ENCODE measurements at places on chromosomes 3 and 15.

DNA sequence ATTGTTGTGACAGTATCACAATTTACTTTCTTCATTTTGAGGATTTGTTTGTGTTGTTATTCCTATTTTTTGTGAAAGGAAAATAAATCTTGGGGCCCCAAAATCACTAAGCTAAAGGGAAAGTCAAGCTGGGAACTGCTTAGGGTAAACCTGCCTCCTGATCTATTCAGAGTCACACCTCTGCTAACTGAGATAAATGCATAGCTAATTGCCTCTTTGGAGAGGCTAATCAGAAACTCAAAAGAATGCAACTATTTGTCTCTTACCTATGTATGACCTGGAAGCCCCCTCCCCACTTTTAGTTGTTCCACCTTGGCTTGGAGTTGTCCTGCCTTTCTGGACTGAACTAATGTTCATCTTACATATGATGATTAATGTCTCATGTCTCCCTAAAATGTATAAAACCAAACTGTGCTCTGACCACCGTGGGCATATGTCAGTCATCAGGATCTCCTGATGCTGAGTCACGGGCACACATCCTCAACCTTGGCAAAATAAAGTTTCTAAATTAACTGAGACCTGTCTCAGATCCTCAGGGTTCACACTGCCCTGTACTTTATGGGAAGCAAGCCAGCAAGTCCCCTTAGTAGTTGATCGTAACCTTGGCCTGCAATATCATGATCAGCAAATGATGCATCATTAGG is 523.2 kb upstream of the GOLIM4 start:
- DNase-seq = no peak

GRCh38 chr15:51678096-51678495 is 3.2 kb upstream of the SCG3 start:
- DNase-seq = peak; percentile 83

- peak; percentile 51 for DNase-seq
Observed at GRCh38 chr3:24521420-24522145, 26.9 kb upstream of the THRB start.

GRCh38 chr3:14640157-14640562 is 11.4 kb upstream of the CCDC174 start:
- DNase-seq = no peak

DNA sequence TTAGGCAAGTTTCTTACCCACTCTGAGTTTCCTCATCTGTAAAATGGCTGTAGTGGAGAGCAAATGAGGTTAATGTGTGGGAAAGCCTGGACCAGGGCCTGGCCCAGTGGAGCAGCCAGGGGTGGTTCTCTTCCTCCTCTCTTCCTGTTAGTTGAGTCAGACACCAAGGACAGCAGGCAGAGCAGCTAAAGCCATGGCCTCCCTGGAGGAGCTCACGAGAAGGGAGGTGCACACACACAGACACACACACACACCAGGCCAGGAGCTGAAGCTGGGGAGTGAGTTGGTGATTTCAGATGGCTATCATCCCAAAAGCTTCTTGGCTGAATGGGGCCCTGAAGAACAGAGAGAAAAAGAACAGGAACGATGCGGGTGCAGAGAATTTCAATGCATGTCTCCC is 33.2 kb upstream of the TSPAN3 start:
- no peak for DNase-seq

DNA sequence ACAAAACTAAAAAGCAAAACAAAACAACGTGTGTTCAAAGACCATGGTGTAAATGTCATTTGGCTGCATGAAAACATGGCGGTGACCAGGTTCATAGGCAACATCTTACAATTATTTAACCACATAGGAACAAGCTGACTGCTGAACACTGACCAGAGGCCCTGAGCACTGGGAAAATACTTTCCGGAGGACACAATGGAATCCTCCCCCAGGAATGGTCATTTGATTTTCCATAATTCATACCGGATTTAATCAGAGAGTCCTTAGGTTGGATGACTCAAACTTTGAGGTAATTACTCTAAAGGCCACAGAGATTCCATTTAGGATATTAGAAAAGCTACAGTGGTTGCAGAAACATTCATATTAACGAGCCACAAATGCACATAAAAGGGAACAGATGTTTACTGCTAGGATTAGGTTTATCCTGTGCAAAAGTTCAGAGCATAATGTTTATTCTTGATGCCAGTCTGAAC is 254.7 kb downstream of the NR1D2 start:
- DNase-seq = peak; percentile 83

DNA sequence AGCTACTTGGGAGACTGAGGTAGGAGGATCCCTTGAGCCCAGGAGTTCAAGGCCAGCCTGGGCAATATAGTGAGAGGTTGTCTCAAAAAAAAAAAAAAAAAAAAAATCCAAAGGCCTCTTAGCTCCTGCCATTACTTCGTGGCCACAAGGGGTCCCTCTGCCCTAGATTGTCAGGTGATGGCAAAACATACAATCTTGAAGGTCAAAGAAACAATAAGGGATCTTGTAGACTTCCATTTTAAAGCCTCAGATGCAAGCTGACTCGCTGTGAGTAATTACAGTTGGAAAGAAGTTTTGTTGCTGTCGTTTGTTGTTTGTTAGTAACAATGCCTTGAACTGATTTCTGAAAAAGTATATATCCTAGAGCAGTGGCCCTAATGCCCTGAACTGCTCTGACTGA is 55.9 kb upstream of the PLCL2 start:
- DNase-seq = peak; percentile 81

GRCh38 chr3:54123776-54124196 is 1.4 kb downstream of the CACNA2D3 start:
- no peak for DNase-seq

- DNase-seq = peak; percentile 43
Observed at GRCh38 chr15:101276501-101277037, 716 bp downstream of the SELENOS start.

DNA sequence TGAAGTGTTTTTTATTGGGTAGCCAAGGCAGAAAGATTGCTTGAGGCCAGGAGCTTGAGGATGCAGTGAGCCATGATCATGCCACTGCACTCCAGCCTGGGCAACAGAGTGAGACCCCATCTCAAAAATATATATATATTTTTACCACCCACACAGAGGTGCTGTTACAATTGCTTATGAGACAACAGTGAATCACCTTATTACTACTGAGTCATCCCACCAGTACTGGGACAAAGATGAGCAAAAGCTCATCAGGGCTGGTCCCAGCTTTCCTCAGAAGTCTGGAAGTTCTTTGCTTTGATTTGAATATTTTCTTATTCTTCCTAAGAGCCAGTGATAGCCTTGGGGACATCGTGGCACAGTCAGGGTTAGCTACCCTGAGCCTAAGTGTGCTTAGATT is 207.7 kb downstream of the SOX2 start:
- DNase-seq = no peak

- DNase-seq = no peak
Observed at GRCh38 chr15:72169921-72170611, 27.5 kb downstream of the GRAMD2A start.

- DNase-seq = no peak
Observed at GRCh38 chr3:46354478-46354877, 567 bp downstream of the CCR2 start.

DNA sequence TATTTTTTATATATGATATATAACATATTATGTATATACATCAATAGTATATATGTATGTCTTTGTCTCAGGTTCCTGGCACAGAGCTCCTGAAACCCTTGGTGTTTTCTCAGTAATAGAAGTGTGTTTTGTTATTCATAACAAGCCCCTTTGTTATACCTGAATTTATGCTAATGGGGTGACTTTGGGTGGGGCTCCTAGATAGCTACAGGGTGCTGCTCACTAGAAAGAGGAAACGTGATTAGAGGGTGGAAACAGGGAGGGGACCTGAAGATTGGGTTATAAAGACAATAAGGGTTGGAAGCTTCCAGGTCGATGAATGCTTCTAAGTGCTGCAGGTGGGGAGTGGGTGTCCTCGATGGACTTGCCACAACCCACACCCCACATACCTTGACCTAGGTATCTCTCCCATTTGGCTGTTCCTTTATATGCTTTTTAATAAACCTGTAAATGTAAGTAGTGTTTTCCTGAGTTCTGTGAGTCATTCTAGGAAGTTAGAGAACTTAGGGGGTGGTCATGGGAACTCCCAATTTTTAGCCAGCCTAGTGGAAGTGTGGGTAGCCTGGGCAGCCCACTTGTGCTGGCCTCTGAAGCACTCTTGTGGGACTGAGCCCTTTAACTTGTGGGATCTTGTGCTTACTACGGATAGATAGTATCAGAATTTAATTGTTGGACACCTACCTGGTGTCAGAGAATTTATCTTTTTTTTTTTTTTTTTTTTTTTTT is 36.9 kb upstream of the C15orf39 start:
- no peak for DNase-seq

GRCh38 chr3:57961828-57962447 is 46.3 kb upstream of the FLNB start:
- peak; percentile 67 for DNase-seq

DNA sequence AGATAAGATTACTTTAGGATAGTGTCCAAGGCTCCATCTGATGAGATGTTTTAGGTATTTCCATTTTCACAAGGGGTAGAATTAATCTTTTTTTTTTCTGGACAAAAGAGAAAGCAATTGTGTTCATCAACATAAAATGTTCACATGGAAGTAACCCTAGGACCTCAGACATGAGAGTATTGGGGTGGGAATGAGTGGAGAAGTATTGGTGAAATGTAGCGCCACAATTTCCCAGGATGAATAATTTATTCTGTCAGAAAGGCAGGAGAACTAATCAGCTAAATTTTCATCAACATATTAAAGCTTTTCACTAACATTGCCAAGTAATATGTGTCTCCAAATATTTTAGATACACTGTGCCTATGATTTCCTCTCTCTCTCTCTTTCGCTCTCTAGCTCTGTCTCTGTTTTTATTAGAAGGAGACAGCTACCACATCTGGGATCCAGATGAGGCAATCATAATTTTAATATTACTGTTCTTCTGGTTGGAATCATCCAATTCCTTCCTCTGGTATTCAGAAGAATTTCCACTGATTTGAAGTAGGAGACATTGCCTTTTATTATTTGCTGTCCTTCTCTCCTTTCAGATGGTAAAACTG is 21.6 kb upstream of the ZNF280D start:
- DNase-seq = peak; percentile 39

DNA sequence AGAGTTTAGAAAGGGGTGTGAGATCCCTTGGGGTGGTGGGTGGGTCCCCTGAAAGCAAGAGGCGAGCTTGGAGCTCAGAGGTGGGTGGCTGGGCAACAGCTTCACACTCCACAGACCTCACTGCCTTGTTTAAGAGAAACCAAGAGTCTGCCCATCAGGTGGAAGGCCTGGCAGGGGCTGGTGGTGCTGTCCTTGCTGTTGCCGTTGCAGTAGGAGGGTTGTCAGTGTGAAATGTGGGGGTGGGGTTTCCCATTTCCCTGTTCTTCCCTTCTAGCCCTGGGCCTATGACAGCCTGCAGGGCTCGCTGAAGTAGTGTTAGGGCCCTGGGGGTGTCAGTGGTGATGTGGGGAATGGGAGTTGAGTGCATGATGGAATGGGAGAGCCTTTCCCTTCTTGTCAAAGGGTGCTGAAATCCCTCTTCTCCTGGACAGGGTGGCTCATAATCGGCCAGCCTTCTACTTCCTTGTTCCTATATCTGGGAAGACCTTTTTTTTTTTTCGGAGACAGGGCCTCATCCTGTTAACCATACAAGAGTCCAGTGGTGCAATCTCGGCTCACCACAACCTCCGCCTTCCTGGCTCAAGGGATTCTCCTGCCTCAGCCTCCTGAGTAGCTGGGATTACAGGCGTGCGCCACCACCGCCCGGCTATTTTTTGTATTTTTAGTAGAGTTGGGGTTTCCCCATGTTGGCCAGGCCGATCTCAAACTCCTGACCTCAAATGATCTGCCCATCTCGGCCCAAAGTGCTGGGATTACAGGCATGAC is 4.3 kb downstream of the PLEKHO2 start:
- DNase-seq = no peak

DNA sequence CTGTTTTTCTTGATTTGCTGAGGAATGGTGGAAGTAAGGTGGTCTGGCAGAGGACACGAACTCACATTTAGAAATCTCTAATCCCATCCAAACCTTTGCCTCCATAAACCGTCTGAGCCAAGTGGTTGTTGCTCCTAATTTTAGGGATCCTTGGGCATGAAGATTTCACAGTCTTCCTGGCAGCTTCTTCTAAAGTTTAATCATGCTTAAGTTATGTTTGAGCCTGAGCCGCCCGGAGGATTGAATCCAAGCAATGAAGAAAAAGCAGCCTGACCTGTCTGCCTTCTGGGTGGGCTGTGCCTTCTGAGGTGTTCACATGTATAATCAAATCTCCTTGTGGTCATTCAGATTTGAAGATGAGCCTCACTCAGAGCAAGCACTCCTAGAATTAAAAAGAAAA is 249.0 kb downstream of the CD47 start:
- DNase-seq = no peak

- DNase-seq = peak; percentile 74
Observed at GRCh38 chr3:89314454-89315098, 207.2 kb downstream of the EPHA3 start.

DNA sequence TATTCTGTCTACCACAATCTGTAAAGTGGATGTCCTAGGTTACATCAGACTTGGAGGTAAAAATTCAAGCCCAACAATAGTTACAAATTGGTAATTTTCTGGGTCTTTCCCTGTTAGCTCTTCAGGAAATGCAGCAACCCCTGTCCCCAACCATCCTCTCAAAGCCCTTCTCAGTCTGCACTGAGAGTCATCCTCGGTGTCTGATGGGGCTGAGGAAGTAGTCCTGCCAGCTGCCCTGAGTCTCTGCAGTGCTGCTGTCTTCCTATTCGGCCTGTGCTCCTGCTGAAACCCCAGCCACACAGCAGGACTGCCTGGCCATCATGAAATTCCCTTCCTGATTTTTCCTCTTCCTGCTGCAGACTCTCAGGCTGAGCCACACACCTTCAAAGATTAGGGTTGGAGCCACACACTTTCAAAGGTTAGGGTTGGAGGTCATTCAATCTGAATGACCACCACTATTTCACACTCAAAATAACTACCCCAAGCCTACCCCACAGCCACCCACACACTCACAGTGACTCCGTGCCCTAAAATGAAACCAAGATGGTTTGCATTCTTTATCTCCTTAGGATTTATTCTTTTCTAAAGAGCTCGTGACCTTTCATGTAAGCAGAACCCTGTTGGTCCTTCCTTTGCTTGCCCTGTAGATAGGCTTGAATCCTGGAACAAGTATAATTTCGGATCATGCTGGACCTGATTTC is 17.6 kb downstream of the TRIM42 start:
- no peak for DNase-seq

- no peak for DNase-seq
Observed at GRCh38 chr3:6605227-6605626, 255.7 kb upstream of the GRM7 start.

DNA sequence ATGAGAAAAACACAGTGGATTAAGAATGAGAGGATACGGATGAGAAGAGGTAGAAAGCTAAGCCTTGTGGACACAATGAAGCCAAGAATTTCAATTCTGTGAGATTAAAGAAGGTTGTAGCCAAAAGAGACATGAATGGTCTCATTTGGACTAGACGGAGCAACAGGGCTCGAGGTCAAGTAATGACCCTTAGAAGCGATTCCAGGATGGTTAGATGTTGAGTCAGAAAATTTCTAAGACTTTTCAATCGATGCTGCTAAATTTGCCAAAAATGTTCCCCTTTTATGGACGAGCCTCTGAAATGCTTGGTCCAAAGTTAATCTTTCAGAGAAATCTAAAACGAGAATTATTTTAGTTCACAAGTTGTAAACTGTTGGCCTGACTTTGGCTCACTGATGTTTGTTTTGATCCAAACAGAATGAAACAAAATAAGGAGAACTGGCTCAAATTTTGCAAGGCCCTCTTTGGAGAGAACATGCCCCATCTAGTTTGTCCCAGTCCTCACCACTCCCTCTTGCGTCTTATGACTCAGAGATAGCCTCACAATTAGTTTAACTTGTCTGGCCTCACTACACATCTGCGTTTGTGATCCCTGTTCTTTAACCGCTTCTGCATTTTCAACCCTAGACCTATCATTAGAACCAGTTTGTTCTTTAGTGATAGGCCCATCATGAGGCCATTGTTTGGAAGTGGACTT is 235.5 kb downstream of the PDZRN3 start:
- no peak for DNase-seq

All from HCEC 1CT (cell line).